ENCODE measurements at places on chromosomes 11 and 22.
A peak's percentile ranks its signal among the peaks of the same experiment; 100 is the strongest.

- no peak for DNase-seq
These were observed 86.6 kb upstream of the ARHGAP32 start for GRCh38 chr11:129278586-129279319.

DNA sequence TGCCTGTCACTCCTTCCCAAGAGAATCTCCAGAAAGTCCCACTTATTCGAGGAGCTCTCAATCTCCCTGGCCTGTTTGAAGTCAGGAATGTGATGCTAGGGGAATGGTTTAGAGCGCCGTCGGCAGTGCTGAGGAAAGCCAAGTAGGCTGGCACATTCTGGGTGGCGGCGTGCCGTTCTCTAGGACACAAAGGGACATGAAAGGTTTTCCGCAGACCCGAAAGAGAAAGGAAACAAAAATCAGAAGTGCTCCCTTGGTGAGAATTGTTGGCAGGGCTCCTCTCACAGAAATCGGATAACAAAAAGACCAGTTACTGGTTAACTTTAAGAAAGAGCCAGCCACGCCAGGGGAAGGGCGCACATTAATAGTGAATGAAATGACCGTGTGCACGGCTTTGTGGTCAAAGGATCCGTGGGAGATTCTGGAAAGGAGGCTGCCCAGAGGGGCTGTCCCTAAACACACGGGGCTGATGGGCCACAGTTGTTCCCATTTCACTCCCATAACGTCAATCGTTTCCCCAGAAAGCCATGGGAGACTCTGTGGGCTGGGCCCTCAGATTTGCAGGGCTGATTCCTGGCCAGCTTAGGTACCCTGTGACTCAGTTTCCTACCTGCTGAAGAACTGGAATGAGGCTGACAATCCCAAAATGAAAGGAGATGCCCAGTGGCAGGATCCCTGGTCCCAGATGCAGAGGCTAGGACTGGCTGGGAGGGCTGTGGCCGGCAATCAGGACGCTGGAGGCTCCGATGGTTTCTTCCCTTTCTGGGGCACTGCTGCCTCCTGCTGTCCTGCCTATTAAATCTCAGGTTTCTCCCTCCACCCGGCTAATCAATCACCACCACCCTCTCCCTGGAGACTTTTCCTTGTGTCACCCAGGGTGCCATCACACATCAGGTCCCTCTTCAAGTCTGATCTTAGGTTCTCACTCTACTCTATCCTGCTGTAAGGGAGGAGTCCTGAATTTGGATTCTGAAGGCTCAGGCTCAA is 82.3 kb downstream of the RCN1 start:
- peak; percentile 25 for DNase-seq

GRCh38 chr22:40121461-40121860 is 56.3 kb upstream of the TNRC6B start:
- no peak for DNase-seq

DNA sequence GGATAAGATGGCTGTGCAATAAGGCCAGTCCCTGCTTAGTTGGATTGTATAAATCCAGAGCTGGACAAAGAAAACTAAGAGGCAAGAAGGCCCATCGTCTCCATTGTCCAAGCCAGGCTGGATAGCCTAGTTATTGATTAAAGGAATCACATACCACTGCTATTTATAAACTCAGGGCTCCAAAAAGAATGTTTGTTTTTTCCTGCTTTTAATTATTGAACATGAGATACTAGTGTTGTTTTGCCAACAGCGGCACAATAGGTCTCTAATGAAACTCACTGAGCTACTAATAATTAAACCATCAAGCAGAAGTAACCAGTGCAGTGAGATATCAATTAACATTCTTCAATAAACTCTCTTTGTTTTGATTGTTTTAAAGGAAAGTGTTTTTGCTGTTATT is 259.7 kb downstream of the INSC start:
- no peak for DNase-seq

DNA sequence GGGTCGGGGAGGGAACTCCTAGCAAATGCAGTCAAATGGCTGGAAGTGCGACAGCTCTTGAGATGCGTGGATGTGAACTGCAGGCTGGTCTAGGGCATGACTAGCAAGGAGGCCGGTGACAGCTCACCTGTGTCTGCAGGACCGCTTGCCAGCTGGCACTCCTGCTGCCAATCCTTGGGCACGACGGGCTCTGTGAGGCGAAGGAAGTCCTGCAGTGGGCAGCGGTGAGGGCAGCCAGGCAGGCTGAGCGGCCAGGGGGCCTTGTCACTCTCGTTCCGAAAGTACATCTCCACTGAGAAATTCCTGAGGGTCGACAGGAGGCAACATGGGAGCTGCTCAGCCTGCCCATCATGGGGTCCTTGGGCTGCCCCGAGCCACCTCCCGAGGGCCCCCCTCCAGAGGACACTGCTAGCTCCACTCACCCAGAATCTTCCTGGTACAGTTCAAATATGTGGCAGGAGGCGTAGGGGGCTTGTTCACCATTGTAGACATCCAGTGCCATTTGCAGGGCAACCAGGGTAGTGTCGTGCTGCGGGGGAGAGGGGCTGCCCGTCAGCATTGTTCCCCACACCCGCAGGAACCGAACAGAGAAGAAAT is 5.9 kb downstream of the ACP2 start:
- no peak for DNase-seq

DNA sequence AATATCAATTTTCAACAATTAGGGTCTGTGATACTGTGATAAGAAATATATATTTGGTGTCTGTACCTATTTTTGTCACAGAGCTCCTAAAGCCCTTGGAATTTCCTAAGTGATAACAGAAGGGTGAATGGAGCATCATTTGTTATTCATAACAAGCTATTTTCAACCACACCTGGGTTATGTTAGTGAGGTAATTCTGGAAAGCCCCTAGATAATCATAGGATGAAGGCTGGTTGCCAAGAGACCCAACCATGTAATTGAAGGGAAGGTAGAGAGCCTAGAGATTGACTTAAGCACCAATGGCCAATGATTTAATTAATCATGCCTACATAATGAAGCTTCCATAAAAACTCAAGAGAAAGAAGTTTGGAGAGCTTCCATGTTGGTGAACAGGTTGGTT is 109.4 kb downstream of the KIF18A start:
- DNase-seq, result no peak

DNA sequence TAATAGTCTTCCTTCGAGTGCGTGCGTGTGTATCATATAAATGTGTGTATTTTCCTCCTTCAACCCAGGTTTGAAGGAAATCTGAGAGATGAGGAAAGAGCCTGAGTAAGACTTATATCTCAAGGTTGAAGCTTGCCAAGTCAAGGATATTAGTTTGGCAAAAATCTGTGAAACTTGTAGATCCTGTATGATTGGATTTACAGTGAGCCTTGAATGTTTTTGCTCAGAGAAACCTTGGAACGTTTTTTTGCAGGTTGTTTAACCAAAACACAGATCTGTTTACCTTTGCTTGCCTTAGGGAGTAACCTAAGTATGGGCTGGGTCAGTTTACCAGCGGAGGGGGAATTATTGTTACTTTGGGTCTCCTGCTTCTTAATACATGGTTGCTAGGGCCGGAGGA is 35.9 kb upstream of the SORL1-AS1 start:
- DNase-seq, result no peak

DNA sequence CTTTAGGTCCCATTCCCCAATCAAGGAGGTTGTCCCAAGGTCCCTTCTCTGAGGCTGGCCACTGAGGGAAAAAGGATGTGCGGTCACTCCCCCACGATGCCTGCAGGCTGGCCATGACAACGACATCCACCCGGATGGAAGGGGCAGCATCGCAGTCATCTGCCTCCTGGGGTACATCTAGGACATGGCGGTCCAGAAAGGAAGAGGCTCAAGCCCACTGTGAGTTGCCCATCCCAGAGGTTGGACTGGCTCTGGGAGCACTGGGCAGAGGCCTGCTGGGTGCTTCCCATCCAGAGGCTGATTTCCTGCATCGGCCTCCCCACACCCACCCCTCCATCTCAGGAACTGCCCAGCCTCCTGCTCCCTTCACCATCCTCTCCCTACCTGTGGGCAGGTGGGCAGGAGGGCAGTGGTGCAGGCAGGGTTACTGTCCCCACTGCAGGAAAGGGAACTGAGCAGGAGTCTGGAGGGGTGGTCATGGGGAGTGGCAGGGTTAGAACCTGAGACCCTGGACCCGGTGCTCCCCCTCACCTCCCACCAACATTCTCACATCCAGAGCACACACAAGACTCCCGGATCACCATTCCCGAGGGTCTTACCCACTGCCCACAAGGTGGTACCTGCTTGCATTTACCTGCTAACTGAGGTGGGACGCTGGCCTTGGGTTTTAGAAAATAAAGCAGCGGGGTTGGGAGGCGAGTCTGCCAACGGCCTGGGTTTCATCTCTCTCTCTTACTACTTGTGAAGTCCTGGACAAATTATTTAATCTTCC is 4.4 kb downstream of the RCE1 start:
- DNase-seq, result no peak

DNA sequence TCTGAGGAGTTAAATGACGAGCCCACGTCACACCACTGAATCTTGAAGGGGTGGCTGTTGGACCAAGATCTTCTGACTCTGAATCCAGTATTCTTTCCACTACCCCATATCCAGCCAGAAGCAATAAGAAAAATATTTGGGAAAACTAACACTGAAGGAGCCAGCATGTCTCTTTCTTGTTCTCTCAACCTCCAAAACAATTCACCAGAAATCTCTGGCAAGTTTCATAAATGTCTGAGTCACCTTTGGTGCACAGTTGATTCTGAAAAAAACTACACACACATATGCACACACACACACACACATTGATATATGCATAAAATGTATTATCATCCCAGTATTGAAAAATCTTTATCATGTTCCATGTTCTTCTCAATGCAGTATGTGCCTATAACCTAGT is 104.3 kb upstream of the BLID start:
- DNase-seq, result no peak

DNA sequence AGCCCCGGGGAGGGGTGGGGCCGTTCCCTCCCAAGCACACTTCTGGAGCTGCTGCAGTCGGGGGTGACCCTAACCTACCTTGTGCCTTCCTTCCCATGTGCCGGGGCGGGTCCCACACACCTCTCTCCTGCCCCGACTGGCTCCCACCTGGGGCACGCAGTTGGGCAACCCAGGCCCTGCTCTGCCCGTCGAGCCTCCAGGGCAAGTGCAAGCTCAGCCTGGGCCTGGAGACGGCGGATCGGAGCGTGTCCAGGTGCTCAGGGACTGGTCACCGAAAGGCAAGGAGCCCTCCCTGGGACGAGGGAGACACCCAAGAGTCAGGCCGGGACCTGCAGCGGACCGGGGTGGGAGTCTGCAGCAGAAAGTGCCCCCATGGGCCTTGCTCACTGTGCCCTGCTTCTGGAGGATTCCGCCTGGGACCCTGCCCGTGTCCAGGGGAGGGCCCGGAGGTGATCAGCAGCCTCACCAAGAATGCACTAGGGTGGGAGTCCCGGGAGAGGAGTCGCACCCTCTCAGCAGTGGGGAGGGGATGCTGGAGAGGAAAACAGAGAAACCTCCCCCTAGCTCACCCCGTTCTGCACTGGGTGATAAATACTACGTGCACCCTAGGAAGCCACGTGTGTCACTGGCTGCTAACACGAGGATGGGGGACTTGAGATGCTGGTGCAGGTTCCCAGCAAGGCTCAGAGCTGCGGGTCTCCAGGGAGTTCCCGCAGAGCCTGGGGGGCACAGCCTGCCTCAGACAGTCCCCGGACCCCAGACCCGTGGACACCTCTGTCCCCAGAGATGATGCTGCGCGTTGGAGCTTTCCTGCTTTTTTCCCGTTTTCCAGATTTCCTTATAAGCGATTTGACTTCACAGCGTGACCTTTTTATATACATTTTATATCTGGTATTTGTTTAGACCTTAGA is 5.2 kb upstream of the GATD1 start:
- DNase-seq, result no peak

- DNase-seq, result no peak
These were observed 2.3 kb downstream of the DMC1 start for GRCh38 chr22:38567531-38568285.

DNA sequence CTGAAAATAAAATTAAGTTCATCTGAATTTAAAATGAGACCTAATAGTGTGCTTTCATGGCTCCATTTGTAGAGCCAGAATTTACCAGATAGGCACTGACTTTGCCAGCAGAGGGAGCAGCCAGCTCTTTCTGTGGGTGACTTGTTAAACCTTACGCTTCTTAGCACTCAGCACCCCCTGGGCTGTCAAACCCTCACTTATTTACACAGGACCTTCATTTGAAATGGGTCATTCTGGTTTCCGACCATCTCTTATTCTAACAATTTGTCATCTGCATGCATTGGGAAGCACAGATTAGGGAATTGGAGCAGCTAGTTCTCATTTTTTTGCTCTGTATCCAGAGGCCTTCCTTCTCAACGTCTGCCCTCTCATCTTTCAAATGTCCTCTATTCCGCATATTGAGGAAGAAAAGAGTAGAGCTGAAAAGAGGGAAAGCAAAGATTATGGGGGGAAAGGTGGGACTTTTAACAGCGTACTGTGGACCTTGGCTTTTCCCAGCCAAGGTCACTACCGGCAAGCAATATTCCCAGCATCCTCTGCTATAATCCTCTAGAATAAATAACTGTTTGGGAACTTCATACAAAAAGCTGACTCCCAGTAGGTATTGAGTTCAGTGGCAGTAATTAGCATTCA is 3.1 kb downstream of the ASRGL1 start:
- DNase-seq, result peak; percentile 14

DNA sequence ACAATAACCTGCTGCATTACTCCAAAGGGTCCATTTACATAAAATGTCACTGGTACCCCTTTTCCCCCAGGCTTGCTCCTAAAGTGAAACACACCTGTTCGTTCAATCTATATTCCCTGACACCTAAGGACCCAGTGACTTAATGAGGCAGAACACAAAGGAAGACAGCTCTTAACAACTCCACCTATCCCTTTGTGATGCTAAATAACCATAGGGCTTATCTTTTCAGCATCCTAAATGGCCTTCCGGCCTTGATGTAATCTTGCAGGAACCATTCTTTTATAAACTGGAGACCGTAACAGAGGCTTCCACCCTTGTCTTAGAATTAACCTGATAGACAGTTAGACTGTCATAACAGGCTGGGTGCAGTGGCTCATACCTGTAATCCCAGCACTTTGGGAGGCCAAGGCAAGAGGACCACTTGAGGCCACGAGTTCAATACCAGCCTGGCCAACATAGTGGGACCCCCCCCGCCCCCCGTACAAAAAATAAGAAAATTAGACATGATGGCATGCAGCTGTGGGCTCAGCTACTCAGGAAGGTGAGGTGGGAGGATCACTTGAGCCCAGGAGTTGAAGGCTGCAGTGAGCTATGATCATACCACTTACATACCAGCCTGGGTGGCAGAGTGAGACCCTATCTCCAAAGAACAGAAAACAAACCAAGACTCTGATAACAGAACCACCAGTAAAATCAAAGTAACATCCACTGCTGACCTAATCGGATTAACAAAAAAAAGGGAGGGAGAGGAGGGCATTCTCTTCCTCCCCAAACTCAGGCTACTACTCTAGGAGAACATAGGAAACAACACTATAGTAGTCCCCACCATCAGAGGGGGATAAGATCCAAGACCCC is 5.1 kb downstream of the CHEK2 start:
- DNase-seq, result no peak

Data from GM04504 (cell line).